ENCODE measurements at places on chromosomes 3 and 15.

DNA sequence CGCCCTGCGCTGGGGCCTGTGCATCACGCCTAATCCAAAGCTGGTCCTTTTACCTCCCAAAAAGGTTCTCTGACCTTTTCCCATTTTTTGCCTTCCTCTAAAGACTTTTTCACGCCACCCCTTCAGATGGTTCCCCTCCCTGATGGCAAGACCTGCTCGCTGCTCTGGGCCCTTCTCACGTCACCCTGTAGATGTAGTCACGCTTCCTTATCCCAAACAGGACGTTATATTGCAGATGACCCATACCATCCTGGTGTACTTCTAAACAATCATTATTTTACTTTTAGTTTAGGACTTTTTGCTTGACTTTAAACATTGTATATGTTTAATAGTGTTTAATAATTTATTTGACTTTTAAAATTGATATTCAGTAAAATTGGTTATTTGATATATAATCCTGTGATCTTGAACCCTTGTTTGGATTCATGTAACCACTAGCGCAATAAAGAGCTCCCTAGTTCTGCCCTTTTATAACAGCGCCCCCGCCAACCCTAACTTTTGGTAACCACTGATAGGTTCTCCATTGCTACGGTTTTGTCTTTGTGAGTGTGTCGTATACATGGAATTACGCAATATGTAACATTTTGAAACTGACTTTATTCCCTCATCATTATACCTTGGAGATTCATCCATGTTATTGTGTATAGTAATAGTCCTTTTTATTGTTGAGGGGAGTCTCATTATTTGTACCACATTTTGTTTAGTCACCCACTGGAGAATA lies 159.0 kb upstream of the CHRNA7 start:
- no peak for DNase-seq

DNA sequence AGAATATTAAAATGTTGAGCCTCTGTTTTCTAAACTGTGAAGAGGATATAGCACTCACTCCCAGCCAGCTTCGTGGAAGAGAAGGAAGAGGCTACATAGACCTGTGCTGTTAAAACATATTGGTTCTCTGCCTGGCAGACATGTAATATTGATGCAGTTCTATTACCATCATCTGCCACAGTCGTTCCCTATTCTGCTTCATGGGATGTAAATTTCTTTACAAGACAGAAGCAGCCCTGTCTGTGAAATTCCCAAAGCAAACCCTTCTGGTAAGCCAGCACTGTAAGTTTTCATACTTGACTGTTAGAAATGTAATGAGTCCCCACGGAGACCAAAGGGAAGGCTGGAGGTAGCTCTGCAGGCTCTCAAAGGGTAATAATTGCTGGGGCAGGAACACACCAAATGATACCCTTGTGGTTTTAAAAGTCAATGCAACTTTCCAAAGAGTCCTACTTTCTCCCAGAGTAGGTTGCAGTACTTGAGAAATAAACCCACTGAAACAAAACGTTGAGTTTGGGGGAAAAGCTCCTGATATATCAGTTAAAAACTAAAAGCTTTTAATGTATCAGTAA lies 129.9 kb upstream of the HES1 start:
- DNase-seq, result no peak

DNA sequence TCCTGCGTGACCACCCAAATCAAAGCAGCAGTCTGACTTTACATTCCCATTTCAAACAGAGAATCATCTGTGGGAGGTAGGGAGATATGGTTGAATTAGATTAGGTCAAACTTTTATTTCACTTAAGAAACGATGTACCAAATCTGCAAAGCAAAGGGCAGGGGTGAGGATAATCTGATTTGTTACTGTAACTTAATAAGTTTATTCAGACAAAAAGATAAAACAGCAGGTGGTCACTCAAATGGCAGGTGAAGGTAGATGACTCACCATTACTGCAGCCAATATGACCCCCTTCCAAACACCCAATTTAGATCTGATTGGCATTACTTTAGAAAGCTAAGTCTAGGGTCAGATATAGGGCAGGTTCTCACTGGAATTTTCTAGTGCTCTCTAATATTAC lies 651.0 kb upstream of the NAALADL2 start:
- DNase-seq, result no peak

GRCh38 chr15:42908538-42908937 lies 12.0 kb downstream of the TTBK2 start:
- DNase-seq, result no peak

DNA sequence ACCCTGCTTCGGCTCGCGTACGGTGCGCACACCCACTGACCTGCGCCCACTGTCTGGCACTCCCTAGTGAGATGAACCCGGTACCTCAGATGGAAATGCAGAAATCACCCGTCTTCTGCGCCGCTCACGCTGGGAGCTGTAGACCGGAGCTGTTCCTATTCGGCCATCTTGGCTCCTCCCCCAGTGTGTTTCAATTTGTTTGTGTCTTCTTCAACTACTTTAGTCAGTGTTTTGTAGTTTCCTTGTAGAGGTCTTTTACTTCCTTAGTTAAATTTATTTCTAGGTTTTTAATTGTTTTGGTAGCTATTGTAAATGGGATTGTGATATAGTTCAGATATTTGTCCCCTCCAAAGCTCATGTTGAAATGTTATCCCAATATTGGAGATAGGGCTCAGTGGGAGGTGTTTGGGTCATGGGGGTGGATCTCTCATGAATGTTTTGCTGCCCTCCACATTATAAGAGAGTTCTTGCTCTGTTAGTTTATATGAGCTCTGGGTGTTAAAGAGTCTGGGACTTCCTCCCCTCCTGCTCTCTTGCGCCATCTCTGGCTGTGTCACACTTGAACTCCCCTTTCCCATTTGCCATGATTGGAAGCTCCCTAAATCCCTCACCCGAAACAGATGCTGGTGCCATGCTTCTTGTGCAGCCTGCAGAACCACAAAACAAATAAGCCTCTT lies 304.4 kb downstream of the DOCK3 start:
- no peak for DNase-seq

GRCh38 chr3:72449551-72449950 lies 398.7 kb downstream of the SHQ1 start:
- no peak for DNase-seq

DNA sequence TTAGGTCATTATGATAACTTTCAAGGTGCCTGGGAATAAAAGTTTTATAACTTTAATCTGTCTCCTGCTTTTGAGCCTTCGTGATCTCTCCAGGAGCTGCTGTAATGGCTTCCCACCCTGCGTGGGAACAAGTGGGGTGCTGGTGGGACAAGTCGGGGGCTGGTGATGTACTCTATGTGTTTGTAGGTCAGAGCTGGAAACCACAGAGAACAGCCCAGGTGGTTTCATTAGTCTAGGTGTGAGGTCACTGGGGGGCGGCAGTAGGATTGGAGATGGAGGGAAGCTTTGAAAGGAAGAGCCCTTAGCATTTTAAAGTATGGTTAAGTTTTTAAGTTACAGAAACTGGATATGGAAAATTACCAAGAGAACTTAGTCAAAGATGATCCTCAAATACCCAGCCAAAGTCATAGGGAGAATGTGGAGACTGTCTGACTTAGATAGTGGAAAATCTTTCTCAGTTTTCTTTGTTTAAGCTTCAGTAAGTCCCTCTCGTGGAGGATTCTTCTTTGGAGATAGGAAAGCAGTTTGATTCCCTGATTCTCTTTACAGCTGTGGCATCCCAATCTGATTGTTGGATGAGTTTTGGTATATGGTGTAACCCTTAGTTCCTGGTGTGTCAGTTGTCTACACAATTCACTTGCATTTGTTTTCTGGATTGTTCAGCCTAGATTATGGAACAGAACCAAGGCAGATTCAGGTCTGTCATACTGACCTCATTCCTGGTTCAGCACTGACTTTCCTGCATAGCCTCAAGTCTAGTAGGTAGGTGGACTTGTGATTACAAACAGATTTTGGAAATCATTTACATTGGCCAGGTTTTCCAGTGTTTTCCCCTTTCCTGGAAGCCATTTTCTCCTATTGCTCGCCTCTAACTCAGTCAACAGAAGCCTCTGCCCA lies 115.6 kb downstream of the FNDC3B start:
- DNase-seq, result no peak

- no peak for DNase-seq
Measured at GRCh38 chr15:55879181-55879580, 114.2 kb downstream of the NEDD4 start.

DNA sequence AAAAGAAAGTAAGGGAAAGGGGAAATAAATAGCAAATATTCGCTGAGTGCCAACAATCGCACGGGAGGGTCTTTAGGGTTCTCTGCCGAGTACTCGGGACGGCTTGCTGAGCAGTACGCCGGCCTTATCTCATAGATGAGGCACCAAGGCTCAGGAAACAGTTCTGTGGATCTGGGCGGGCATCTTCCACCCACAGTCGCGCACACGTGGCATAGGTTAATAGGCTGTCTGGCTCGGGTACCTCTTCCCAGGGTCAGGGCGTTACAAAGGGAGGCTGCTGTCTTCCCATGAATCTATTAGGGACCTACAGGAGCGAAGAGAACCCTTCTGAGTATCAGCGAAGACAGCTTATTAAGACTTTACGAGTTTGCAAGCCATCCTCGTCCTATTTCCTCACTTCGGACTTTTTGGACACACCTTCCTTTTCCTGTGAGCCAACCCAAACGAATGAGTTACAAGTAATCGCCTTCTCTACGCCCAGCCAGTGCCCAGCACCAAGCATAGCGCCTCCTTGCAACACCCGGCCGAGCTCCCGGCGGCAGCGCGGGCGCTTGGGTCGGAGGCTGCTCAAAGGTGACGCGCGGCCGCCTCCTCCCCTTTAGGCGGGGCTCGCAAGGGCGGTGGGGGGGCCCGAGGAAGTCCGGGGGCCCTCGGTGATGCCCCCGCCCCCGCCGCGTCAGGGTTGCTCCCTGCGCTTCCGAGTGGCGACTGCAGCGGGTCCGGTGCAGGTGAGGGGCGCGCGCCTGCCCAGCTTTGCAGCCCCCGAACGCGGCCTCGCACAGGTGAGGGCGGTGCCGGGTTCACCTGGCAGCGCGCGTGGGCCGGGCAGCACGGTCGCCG lies at the start of gene MCTP2:
MCTP2 (plus strand) TSS at position 679 of the 840 bp plus-strand sequence. CDS start 66,705 bp downstream, outside the sequence.
- no peak for DNase-seq

DNA sequence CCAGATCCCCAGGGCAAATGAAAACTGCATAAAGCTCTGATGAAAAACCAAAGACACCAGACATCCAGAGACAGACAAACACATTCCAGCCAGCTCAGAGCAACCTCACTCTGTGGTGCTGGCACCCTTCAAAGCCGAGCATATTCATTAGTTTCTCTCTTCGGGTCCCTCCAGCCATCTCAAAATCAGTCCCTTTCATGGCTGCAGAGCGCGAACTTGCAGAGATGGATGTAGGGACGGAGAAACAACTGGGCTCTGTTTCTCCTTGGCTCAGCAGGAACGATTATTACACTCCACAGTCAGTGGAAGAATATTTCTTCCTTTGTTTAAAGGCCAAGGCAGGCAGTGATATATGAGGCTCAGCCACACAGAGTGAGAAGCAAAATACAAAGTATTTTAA lies 50.4 kb upstream of the SYN2 start:
- no peak for DNase-seq

- DNase-seq, result no peak
Measured at GRCh38 chr3:25433106-25433505, 5.0 kb downstream of the RARB start.

- DNase-seq, result no peak
Measured at GRCh38 chr3:44654039-44654438, 5.5 kb downstream of the ZNF35 start.

- no peak for DNase-seq
Measured at GRCh38 chr3:186683979-186684378, 18.2 kb downstream of the HRG start.

GRCh38 chr15:25778161-25778560 lies 85.0 kb downstream of the ATP10A start:
- DNase-seq, result no peak

DNA sequence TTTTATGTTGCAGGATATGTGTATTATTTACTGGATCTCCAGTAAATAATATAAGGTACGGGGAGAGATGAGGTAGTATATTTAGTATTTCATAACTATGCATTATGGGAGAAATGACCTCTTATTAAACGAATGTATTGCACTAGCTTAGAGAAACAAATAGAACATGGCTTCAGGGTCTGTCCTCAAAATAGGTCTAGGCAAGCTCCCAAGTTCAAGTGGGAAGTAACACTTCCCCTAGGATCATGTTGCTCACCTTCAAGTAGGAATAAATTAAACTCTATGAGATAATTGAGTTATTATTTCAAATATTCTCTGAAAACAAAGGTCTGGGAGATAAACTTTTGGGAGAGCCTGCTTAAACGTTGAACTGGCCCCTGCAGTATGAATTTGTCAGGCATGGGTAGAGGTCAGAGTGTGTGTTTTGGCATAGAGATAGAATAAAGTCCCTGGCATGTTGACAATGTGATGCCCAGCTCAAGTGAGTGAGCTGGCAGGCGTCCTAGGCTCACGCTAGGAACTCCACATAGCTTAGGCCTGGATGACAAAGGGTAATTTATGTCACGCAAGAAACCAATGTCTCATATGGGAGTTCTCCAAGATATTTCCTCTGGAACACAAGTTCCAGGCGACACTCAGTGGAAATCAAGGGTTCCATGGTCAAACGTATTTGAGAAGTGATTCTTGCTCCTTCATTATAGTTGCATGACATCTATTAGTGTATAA lies 236.8 kb downstream of the CACNA2D3 start:
- no peak for DNase-seq

DNA sequence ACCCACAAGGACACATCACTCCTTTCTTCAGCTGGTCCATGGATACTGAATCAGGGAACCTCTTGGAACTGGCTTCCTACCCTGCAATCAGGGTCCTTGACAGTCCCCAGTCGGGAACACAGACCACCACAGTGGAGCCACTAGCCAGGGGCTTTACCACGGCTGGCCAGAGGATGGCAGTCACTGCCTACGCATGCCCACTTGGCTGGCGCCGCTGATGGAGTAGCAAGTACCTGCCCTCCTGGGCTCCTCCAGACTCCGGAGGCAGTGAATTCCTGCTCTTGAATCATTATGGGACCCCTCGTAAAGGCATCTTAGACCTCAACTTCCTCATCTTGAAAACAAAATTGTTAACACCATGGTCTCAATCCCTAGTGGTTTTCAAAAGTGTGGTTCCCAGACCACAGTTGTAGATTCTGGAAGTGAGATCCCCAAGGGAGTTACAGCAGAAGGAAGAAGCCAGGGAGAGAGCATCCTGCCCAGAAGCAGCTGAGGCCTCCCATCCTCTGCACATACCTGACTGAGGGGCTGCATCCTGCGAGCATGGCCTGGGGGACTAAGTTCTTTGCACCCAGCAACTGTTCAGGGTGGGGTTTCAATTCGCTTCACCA lies 9.1 kb upstream of the SKIC8 start:
- DNase-seq, result no peak

- DNase-seq, result no peak
Measured at GRCh38 chr3:6526861-6527260, 334.1 kb upstream of the GRM7 start.

- DNase-seq, result peak; percentile 78
Measured at GRCh38 chr15:74036271-74037170, 42.0 kb downstream of the PML start.

GRCh38 chr15:95591886-95592285 lies 738.6 kb upstream of the NR2F2 start:
- DNase-seq, result no peak

- DNase-seq, result no peak
Measured at GRCh38 chr3:27945229-27945628, 223.1 kb upstream of the EOMES start.
